PC-3 (cell line): ENCODE measurements at places on chromosomes 4 and X. TPM values are rescaled to one million over a fixed set of nuclear protein-coding genes. Genes with fewer than 3 reads are reported as not detected.

DNA sequence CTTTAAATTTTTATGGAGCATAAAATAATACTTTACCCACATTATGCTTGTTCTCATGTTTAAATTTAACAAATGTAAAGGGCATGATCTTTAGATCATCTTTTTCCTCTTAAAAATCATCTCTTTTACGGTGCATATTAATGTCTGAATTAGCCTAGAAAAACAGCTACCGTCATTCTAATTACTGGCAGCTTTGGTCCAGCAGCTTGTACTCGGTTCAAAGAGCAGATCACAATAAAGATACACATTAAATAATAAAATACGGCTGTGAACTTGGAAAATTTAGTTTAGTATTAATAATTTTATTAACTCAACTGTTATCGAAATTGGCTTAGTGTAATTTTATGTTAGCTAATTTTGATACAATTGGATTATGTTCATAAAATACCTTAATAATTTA, 19.1 kb downstream of the CCSER1 start:
- DNase-seq: no peak

DNA sequence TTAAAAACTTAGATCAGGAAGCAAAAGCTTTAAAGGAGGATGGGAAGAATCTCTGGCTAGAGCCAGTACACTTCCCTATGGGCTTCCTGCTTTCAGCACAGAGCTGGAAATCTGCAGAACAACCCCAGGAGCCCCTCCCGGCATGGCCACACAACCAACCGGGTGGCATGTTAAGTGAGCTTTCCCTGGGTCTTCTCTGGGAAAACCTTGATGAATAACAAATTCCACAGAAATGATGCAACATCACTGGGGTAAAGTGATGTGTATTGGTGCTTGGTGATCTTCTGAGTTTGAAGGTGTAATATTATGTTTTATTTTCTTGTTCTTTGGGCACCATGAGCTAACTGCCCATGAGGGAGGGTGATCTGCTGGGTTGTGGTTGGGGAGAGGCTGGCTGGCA, 22.1 kb downstream of the NHS start:
- peak; percentile 75 for DNase-seq

DNA sequence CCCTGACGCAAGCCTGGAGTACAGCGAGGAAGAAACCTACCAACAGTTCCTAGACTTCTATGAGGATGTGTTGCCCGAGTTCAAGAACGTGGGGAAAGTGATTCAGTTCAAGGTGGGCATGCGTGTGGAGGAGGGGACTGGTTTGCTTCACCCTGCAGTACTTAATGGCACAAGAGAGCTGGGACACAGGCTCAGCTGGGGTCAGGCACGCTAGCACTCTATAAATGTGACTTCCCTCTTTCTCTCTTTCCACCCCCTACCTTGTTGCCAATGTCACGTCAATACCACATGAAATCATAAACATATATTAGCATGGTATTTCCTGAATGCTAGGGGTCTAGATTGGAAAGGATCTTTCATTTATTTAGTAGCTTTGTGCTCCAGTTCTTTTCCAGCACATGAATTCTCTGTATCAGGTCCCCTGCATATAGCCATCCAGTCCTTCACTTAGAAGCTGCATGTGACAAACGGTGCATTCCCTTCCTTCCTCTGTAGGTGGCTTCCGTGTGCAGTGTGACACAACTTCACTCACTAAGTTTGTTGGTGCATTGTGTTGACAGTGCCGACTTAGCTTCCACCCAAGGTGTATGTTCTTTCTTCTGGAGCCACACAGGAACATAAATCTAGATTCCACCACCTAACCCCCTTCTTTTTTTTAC, 25.6 kb downstream of the ZRSR2 start:
- DNase-seq: peak; percentile 50

DNA sequence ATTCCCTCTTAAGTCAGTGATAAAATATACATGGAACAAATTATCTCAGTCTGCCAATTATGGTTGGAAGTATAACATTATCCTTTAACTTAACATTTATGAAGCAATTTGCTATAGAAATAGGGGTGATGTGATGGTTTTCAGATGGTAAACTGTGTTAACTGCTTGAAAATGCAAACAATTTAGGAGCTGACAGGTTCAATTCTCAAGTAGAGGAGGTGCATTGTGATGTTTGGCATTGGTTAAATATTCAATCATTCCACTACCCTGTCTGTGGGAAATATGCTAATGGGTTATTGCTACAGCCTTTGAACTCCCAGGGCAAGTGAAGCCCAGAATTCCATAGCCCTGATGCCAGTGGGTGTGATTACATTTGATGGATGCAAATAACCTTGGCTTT, 243.4 kb upstream of the GK2 start:
- no peak for DNase-seq

CXCL8 gene
- 360 and 477 TPM in 2 replicates for total RNA-seq

DNA sequence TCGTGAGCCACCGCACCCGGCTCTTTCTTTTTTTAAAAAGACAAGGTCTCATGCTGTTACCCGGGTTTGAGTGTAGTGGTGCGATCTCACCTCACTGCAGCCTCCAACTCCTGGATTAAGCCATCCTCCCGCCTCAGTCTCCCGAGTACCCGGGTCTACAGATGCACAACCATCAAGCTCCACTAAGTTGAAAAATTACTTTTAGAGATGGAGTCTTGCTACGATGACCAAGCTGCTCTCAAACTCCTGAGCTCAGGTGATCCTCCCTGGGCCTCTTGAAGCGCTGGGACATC, 2.0 kb downstream of the SLC25A6 start:
- DNase-seq: no peak

SPANXD gene
- not detected in 2 replicates for total RNA-seq

GRCh38 chr4:20253735-20254409, 2.2 kb downstream of the SLIT2 start:
- DNase-seq: peak; percentile 27

- DNase-seq: no peak
Measured at GRCh38 chr4:114085611-114086345, 106.3 kb upstream of the ARSJ start.

- no peak for DNase-seq
Measured at GRCh38 chr4:73974352-73974751, 7.5 kb downstream of the PF4 start.

AMMECR1 gene
- 12.7 and 14.2 TPM in 2 replicates for total RNA-seq

SUV39H1 gene
- 22.3 and 31.7 TPM in 2 replicates for total RNA-seq
